ENCODE measurements at places on chromosomes 7 and 10. TPM values are rescaled to one million over a fixed set of nuclear protein-coding genes. Genes with fewer than 3 reads are reported as not detected.

DNA sequence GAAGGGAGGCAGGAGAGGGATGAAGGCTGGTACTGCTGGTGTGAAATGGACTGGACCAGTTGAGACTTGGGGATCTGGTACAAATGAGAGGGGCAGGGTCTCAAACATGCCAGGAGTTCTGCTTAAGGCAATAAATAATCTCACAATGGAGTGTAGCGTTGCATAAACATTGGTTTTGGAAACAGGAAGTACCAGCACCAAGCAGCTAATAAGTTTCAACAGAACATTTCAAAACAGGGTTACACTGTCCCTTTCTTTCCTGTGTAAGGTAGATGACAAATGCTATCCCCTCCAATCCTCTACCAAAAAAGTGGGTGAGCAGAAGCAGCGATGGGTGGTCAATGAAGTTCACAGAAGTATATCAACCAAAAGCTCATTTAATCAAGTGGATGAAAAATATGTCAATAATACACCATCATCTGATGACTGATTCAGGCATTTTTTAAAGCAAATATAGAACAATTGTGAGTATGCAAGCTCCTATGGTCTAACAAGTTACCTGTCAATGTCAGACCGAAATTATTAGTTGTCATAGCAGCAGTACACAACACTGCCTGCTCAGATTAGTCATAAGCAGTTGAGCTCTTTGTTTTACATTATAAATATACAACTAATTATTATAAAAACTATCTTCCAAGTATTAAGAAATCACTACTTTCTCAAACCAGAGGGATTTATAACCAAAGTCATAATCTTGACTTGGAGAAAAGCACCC, 220.0 kb downstream of the FAM107B start:
- no peaks in the 10 kb centered on the region for H3K27me3 ChIP-seq
- H3K36me3 ChIP-seq = no peaks in the 10 kb centered on the region
- no peak overlapping the region for H3K4me3 ChIP-seq
- H3K27ac ChIP-seq = no peak overlapping the region
- peaks cover 14% of the 10 kb centered on the region for H3K4me1 ChIP-seq
- no peak for DNase-seq

DNA sequence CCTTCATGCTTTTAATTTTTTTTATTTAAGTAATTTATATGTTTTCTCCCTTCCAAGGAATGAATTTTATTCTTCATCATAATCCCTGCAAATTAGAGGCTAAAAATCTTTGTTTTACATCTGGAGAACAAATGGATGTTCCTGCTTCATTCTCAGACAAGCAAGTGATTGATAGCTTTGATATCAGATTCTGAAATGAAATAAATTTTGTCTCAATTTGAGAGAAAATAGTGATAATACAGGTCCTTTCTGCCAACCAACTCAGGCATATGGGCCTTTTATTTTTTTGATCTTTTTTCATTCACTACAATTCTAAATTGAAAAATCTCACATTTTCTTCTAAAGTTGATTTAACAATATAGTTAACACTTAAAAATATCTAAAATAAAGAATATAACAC, 427.1 kb downstream of the EXOC4 start:
- H3K36me3 ChIP-seq = no peaks in the 10 kb centered on the region
- no peaks in the 10 kb centered on the region for H3K27me3 ChIP-seq
- H3K27ac ChIP-seq = no peak overlapping the region
- no peak overlapping the region for H3K4me3 ChIP-seq
- no peaks in the 10 kb centered on the region for H3K4me1 ChIP-seq
- no peak for DNase-seq

- DNase-seq = no peak
- H3K36me3 ChIP-seq = no peaks in the 10 kb centered on the region
- no peaks in the 10 kb centered on the region for H3K4me1 ChIP-seq
Measured at GRCh38 chr7:135843214-135843613, 94.6 kb upstream of the FAM180A start.

DNA sequence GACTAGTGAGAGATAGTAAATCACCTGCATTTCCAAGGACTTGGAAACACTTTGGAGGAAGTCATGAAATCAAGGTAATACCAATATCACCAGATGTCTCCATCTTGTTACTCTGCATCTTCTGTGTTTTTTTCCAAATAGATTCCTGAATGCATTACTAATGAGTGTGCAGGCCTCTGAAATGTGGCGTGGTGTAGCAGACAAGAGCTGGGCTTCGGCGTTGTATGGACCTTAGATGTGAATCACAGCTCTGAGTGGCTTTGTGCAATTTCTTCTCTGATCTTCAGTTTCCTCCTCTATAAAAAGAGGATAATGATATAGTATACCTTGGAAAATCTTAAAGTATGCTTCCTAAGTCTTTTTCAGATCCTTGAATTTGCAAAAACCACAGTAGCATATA, 9.6 kb upstream of the MYPN start:
- H3K27me3 ChIP-seq = no peaks in the 10 kb centered on the region
- H3K27ac ChIP-seq = no peak overlapping the region
- no peaks in the 10 kb centered on the region for H3K4me1 ChIP-seq

GRCh38 chr10:82618007-82618406, 743.0 kb downstream of the NRG3 start:
- no peaks in the 10 kb centered on the region for H3K4me1 ChIP-seq
- no peak overlapping the region for H3K27ac ChIP-seq
- no peak for DNase-seq
- H3K27me3 ChIP-seq = no peaks in the 10 kb centered on the region

DNA sequence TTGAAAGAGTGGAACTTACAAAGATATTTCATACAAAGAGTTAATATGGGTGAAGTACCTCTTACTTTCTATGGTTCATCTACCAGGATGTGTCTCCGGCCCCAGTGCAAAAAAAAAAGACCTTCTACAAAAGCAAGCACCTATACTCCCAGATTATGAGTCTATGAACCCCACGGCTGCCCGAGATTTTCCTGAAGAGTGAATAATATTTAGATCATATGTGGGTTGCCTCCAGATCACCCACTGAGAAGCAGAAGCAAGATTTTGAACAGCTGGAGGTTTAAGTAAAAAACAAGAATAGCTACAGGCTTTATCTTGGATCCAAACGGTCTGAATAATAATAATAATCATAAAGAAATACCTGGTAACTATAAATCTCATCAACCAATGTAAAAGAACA, 207.7 kb downstream of the SKAP2 start:
- no peak overlapping the region for H3K4me3 ChIP-seq
- no peak overlapping the region for H3K27ac ChIP-seq
- H3K27me3 ChIP-seq = peaks cover 2% of the 10 kb centered on the region
- peaks cover 2% of the 10 kb centered on the region for H3K4me1 ChIP-seq
- H3K36me3 ChIP-seq = no peaks in the 10 kb centered on the region

GRCh38 chr10:7819121-7819460, 786 bp downstream of the TAF3 start:
- H3K36me3 ChIP-seq = peaks cover 7% of the 10 kb centered on the region
- peak; percentile 62 for DNase-seq
- peak overlapping the region; percentile 97 for H3K4me3 ChIP-seq
- peak overlapping the region; percentile 71 for H3K27ac ChIP-seq
- H3K27me3 ChIP-seq = peaks cover 16% of the 10 kb centered on the region
- peaks cover 8% of the 10 kb centered on the region for H3K4me1 ChIP-seq

DNA sequence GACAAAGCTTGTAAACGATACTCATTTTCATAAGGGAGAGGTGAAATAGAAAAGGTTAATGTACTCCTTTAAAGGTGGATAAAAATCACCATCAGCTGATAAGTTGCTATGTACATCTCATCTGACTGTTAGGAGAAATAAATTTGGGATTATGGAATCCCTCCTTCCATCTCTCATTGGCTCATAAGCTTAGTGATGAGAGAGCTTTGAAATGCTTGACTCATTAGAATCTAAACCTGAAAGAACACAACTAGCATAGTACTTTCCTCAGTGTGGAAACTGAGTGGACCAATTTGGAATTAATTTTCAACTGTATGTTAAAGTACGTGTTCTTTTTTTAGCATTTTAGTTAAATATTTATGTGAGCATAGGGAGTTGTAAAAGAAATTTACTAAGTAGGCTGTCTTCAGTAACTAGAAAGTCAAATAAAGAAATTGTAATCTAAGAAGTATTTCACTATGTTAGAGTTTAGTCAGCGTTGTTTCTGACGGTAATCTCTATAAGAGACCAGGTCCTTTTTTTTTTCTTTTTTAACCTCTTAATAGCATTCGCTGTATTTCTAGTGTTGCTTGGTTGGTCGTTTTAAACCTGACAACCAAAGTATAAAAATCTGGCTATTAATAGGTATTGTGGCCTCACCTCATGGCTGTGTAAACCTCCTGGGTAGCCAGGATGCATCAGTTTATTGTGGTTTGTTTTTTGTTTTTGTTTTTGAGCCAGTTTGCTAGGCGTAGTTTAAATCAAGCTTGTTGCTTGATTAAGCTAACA, 34.4 kb downstream of the FHIP2A start:
- H3K4me1 ChIP-seq = no peaks in the 10 kb centered on the region
- H3K27me3 ChIP-seq = no peaks in the 10 kb centered on the region
- peaks cover 16% of the 10 kb centered on the region for H3K36me3 ChIP-seq

- H3K27ac ChIP-seq = no peak overlapping the region
- H3K4me3 ChIP-seq = no peak overlapping the region
- no peak for DNase-seq
- H3K4me1 ChIP-seq = no peaks in the 10 kb centered on the region
Measured at GRCh38 chr7:6121141-6121540, 90.0 kb downstream of the ANKRD61 start.

DNA sequence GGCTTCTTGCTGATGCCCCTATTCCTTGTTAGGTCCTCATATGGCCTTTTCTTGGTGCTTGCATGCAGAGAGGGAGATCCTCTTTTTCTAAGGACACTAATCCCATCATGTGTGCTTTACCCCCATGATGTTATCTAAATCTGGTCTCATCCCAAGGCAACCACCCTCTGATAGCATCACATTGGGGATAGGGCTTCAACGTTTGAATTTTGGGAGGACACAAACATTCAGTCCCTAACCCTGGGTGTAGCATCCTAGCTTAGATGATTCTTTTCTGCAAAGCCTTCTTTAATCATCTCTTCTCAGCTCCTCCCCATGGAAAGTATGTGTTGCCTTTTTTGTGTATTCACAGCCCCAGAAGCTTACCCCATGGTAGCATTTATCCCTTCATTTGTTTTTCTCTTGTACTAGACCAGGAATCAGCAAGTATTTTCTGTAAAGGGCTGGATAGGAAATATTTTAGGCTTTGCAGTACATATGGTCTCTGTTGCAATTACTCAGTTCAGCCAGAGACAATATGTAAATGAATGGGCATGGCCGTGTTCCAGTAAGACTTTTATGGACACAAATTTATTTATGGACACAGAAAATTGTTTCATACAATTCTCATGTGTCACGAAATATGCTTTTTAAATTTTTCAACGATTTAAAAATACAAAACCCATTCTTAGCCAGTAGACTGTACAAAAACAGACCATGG, 101.5 kb upstream of the CSTF2T start:
- H3K27me3 ChIP-seq = no peaks in the 10 kb centered on the region
- H3K4me3 ChIP-seq = no peak overlapping the region
- no peak for DNase-seq
- no peaks in the 10 kb centered on the region for H3K36me3 ChIP-seq
- H3K4me1 ChIP-seq = no peaks in the 10 kb centered on the region
- H3K27ac ChIP-seq = no peak overlapping the region

DNA sequence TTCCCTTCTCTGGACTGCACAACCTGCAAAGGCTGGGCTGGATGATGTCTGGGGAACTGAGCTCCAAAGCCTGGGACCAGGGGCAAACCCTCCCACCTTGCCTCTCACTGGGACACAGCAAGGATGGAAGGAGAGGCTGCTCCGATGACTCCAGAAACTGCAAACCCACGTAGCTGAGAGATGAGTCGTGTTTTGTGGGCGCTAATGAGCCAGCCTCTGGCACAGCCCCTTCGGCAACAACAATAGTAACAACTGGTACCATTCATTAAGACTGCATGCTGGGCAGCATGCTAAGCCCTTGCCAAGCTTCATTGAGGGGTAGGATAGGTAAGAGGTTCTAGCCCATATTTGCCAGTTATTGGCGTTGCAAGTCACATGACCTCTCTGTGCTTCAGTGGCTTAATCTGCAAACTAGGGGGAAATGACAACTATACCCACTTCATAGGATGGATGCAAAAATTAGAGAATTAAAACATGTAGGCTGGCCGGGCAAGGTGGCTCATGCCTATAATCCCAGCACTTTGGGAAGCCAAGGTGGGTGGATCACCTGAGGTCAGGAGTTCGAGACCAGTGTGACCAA, 145.9 kb downstream of the SH3PXD2A start:
- H3K27ac ChIP-seq = no peak overlapping the region
- peaks cover 4% of the 10 kb centered on the region for H3K4me1 ChIP-seq
- H3K4me3 ChIP-seq = no peak overlapping the region
- no peaks in the 10 kb centered on the region for H3K36me3 ChIP-seq
- no peak for DNase-seq
- H3K27me3 ChIP-seq = no peaks in the 10 kb centered on the region

DNA sequence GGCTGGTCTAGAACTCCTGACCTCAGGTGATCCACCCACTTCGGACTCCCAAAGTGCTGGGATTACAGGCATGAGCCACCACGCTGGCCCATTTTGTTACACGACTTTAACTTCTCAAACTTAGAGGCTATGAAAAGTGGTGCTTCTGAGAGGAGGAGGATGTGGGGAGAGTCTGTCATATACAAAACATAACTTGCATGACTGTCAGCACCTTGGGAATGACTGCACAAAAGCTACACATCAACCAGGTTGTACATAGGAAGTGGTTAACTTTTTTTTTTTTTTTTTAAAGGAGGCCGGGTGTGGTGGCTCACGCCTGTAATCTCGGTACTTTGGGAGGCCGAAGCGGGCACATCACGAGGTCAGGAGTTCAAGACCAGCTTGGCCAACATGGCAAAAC, 43.4 kb upstream of the GSDME start:
- H3K27ac ChIP-seq = no peak overlapping the region
- H3K27me3 ChIP-seq = no peaks in the 10 kb centered on the region
- DNase-seq = no peak
- no peak overlapping the region for H3K4me3 ChIP-seq
- no peaks in the 10 kb centered on the region for H3K4me1 ChIP-seq

GRCh38 chr10:20944789-20945502, 47.8 kb upstream of the NEBL start:
- H3K27ac ChIP-seq = no peak overlapping the region
- DNase-seq = no peak
- H3K4me1 ChIP-seq = no peaks in the 10 kb centered on the region
- H3K27me3 ChIP-seq = no peaks in the 10 kb centered on the region
- H3K4me3 ChIP-seq = no peak overlapping the region

GRCh38 chr10:71179382-71179781, 33.0 kb upstream of the UNC5B start:
- no peak overlapping the region for H3K27ac ChIP-seq
- H3K4me3 ChIP-seq = no peak overlapping the region
- no peaks in the 10 kb centered on the region for H3K36me3 ChIP-seq
- H3K4me1 ChIP-seq = no peaks in the 10 kb centered on the region
- no peak for DNase-seq

- no peak for DNase-seq
- H3K36me3 ChIP-seq = no peaks in the 10 kb centered on the region
- no peak overlapping the region for H3K27ac ChIP-seq
- peaks cover 25% of the 10 kb centered on the region for H3K27me3 ChIP-seq
- no peak overlapping the region for H3K4me3 ChIP-seq
Measured at GRCh38 chr10:48651839-48652238, 32.8 kb upstream of the WDFY4 start.

- peaks cover 8% of the 10 kb centered on the region for H3K36me3 ChIP-seq
- no peak for DNase-seq
- H3K27ac ChIP-seq = no peak overlapping the region
- no peak overlapping the region for H3K4me3 ChIP-seq
Measured at GRCh38 chr10:72918352-72918751, 24.8 kb downstream of the OIT3 start.

The VSIR gene
- total RNA-seq = 23.5 TPM

The GIMAP1 gene
- 3.1 TPM for total RNA-seq
